ENCODE measurements at places on chromosomes 3 and 15. TPM values are rescaled to one million over a fixed set of nuclear protein-coding genes. Genes with fewer than 3 reads are reported as not detected.

- H3K4me1 ChIP-seq, result no peaks in the 10 kb centered on the region
Measured at GRCh38 chr3:115626721-115627120, 3.4 kb downstream of the GAP43 start.

TMCO5A gene
- total RNA-seq, result not detected

GRCh38 chr3:171266034-171266739, 194.0 kb downstream of the TNIK start:
- H3K4me1 ChIP-seq, result peaks cover 14% of the 10 kb centered on the region
- H3K36me3 ChIP-seq, result no peaks in the 10 kb centered on the region
- H3K27ac ChIP-seq, result no peak overlapping the region
- H3K4me3 ChIP-seq, result no peak overlapping the region
- no peak for DNase-seq
- H3K27me3 ChIP-seq, result no peaks in the 10 kb centered on the region

DNA sequence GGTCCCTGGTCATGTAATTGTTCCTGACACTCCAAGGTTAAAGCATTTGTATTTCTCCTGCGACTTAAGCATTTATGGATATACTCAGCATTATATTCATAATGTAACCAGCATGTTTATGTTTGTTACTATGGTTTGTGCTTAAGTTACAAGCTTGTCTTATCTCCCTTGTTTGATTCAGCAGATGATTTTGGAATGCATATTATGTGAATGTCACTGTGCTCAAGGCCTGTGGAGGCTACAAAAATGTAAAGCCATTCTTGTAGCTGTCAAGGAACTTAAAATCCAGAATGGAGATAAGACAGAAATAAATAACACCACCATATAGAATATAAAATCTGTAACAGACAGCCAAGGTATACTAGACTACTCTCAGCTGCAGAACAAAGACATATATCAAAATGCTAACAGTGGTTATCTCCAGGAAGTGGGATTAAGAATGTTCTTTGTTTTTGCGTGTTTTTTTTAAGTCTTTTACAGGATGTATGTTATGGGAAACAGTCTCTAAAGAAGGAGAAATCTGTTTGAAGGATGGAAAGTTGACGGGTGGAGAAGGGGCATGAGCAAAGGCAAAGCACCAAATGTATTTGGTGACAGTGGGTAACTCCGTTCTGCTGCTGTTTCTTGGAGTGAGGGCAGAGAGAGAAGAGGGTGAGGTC, 61.4 kb downstream of the IGF2BP2 start:
- DNase-seq, result no peak
- H3K4me3 ChIP-seq, result no peak overlapping the region
- peaks cover under 1% of the 10 kb centered on the region for H3K36me3 ChIP-seq
- H3K27ac ChIP-seq, result no peak overlapping the region
- H3K4me1 ChIP-seq, result peaks cover 49% of the 10 kb centered on the region
- no peaks in the 10 kb centered on the region for H3K27me3 ChIP-seq

DNA sequence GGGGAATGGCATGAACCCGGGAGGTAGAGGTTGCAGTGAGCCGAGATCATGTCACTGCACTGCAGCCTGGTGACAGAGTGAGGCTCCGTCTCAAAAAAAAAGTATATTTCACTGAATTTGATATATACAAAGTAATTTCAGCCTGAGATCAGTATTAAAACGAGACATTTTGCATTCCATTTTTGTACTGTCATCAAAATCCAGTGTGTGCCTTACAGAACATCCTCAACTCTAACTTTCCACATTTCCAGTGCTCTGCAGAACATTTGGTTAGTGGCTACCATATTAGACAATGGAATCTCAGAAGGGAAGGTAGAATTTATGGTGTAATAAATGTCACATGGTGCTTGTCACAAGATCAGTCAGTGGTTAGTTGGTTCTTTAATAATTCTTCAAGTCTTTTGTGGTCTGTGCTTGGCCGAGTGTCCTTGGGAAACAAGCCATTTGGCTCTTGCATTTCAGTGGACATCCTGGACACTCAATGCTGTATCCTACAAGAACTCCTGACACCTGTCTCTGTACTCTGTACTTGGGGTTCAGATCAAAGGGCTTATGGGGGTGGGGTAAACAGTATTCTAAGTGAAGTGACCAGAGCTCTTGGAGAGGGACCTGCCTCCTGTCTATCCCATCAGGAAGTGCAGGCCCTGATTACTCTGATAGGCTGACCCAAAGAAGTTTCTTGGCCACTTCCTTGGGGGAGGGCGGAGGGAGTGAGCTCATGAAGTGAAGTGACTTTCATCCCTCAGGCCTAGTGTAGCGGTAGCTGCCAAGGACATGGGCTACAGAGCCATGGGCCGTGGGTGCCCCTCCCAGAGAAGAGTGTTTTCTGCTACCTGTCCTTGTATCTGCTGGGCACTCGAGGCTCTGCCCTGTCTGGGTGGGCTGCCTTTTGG, 3.7 kb downstream of the ACVR2B start:
- H3K36me3 ChIP-seq, result no peaks in the 10 kb centered on the region
- DNase-seq, result no peak
- no peaks in the 10 kb centered on the region for H3K27me3 ChIP-seq
- no peak overlapping the region for H3K4me3 ChIP-seq

All from PC-3 (cell line).